NCI-H1436 (cell line): ENCODE measurements at places on chromosomes 5 and 9.

DNA sequence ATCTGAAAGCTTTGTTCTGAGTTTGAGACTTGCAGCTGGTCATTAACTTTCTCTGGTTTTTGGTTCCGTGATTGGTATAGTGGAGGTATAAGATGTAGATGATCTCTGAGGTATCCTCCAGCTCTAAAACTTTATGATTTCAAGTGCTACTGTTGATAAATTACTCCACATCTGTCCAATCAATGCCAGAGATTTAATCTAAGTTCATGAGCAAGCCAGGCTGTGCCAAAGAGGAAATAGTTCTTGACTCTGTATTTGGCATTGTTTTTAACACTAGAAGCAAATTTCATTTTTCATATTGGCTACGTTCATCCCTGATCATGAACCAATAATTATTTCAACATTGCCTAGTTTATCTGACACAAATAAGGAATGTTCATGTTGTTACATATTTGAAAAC is 28.5 kb upstream of the CHD1 start:
- DNase-seq = no peak

DNA sequence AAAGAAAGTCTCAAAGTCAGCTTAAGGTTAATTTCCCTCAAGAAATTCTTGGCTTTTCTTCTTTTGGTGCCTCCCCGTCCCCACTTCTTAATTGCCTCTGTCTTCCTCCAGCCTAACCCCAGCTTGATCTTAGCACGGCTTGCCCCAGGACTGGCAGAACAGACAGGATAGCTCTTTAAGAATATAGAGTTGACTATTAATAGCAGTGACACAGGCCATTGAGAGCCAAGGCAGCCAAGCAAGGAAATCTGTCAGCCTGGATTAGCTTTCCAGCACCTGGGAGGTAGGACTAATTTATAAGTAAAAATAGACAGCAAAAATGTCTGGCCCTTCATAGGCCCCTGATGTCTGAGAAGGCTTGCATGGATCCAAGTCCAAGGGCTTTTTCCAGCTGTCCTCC is 384.6 kb upstream of the SLC30A5 start:
- no peak for DNase-seq

DNA sequence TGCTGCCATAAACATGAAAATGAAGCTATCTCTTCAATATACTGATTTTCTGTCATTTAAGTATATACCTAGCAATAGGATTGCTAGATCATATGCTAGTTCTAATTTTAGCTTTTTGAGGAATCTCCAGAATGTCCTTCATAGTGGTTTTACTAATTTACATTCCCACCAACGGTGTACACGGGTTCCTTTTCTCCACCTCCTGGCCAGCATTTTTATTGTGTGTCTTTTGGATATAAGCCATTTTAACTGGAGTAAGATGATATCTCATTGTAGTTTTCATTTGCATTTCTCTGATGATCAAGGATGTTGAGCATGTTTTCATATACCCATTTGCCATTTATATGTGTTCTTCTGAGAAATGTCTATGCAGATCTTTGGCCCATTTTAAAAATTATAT is 446.5 kb downstream of the GABRG2 start:
- DNase-seq = no peak

GRCh38 chr5:139660923-139661814 is 13.0 kb downstream of the CXXC5 start:
- DNase-seq = no peak

GRCh38 chr5:153572411-153573145 is 82.1 kb downstream of the GRIA1 start:
- no peak for DNase-seq

DNA sequence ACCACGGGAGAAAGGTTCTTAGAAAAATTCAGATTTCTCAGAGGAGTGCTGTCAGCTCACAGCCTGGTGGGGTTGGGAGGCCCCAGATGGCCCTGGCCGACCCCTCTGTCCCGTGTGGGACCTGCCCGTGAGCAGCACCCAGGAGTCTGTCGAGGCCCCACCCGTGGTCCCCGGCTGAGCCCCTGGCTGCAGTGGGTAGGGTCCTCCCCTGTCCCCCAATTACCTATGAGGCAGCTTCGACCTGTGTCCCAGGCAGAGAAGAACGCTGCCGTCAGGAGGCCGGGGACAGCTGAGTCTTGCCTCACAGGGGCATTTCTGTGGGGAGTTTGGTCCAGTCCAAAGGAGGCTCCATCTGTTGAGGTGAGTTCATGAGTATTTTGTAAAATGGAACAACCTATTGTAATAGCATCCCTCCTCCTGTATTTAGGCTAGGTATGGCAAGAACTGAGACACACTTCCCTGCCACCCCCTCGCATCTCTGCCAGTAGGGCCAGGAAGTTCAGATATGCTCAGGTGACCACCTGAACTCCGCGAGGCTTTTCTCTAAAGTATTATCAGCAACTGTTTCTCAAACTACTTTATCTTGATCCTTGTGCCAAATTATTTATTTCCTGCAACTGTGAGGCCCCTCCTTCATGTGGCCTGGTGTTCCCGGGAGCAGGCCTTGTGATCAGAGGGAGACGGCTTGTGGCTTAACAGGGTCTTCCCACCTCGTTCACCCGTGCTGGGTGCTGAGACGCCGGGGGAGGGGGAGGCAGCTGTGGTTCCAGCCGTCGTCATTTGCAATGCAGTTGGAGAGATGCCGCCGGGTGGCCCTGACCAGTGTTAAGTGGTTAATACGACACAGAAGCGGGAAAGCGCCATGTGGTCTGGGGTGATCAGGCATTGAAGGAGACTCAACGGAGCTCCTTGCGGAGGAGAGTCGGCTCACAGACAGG is 1.7 kb downstream of the AHRR start:
- no peak for DNase-seq

DNA sequence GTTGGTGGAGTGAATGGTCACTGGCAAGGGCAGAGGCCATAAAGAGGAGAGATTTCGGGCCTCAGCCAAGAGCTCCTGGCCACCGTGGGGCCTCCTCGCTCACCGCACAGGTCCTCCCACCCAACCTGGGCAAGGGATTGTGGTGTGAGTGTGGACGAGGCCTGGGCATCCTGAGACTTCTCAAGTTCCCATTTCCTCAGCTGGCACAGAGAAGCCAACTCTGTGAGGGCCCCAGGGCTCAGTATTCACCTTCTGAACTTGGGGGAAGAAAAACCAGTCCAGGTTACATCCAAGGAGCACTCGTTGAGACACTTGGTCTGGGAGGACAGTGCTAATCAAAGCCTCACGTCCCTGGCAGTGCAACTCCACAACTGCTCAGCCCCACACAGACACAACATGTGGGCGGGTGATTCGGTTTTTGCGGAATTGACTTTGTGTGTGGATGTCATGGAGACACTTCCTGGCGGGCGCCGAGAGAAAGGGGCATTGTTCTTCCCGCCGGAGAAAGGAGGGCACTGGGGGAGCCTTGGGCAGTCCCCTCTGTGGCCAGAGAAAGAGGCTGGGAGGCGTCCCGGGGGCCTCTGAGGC is 28.5 kb upstream of the NKD2 start:
- DNase-seq = no peak

DNA sequence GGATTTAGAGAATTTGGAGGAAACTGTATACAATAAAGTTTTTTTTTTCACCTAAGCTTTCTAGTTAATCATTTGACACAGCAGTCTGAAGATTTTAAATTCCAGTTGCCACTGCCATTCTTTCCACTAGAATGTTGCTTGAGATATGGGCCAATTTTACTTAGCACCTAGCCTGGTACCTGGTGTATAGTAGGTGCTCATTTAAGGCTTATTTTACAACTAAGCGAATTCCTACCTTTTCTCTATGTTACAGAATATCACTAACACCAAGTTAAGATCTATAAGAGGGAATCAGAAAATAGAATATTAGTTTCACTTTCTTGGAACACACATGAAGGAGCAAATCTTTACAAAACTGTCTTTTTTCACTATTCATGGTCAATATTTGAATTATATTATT is 3.2 kb upstream of the DDX4 start:
- DNase-seq = no peak

GRCh38 chr5:21071986-21072385 is 1084.0 kb upstream of the CDH18 start:
- DNase-seq = no peak

DNA sequence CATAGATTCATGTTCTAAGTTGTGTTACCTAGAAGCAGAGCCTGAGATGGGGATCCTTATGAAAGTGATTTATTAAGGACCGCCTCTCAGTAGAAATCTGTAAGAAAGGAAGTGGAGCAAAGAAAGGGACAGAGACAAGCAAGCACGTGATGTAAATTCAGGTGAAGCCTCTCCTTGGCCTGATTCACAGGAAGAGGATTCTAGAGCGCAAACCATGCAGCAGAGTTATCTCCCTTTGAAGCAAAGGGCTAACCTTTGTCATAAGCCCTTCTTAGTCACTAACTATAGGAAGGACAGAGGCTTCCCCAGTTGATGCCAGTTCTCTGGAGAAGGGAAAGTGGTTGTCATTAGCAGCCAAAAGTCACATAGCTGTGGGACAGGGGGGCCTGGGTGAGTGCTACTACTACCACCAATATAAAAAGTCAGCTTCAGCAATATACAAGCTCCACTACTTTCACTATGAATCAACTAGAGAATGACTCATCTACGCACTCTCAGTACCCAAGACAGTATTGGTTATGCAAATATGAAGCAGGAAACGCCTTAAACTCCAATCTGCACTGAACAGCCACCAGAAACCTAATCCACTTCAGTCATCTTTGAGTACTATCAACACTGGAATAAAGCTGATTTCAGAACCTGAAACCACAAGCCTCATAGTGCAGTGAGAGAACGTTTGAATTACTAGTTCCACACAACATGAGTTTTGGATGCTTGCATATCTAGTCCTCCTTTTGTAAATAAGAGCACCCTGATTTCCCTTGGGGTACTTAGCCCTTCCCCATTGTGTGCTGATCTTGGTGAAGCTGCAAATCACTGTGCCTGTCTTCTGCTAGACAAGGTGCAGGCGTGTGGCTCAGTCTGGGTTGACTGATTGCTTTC is 162.7 kb downstream of the ZNF608 start:
- no peak for DNase-seq

- no peak for DNase-seq
Measured at GRCh38 chr5:60893521-60893920, 49.5 kb upstream of the ELOVL7 start.

GRCh38 chr9:5578698-5579085 is 50.2 kb upstream of the RIC1 start:
- DNase-seq = no peak

DNA sequence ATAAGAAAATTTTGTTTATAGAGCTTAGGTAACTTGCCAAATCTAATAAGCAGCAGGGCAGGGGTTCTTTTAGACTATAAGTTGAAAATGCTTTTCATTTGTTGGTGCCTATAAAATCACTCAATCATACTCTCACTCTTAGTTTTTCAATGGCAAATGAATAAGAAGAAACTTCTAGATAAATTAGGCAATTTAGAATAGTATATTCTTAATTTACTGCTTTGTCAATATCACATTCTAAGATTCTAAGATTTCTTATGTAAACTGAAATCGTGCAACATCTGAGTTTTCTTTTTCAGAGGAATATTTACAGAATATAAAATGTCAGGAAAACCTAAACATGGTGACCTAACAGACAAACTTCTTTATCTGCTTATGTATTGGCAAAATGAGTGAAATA is 849.0 kb downstream of the DTWD2 start:
- DNase-seq = no peak

- no peak for DNase-seq
Measured at GRCh38 chr5:141245250-141245717, at the start of gene PCDHB15. Gene PCDHB15, plus strand, starts transcription at chr5:141245395. Its CDS starts 184 bp downstream, at chr5:141245579.

GRCh38 chr9:136840140-136840876 is 2.0 kb upstream of the AJM1 start:
- no peak for DNase-seq

GRCh38 chr9:98142925-98143481 is 24.0 kb upstream of the TRIM14 start:
- DNase-seq = no peak

- no peak for DNase-seq
Measured at GRCh38 chr5:100790170-100790665, 112.9 kb downstream of the ST8SIA4 start.

GRCh38 chr9:121194730-121195129 is 6.9 kb downstream of the RAB14 start:
- no peak for DNase-seq

DNA sequence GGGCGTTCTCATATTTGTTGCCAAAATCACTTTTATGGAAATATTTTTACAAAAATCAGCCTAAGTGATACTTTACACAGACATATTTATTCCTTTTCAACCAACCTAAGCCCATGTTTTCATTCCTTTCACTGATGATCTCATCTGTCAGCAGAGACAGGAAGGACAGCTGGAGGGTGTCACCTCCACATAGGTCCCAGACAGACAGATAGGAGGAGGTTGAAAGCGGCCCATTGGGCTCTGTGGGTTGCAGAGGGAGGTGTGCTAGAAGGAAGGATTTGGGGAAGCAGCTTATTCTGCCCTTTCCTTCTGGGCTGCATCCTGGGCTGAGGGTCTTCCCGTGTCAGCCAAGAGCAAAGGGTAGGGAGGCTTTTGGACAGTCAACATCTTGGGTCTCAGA is 26.0 kb upstream of the SEMA4D start:
- no peak for DNase-seq

DNA sequence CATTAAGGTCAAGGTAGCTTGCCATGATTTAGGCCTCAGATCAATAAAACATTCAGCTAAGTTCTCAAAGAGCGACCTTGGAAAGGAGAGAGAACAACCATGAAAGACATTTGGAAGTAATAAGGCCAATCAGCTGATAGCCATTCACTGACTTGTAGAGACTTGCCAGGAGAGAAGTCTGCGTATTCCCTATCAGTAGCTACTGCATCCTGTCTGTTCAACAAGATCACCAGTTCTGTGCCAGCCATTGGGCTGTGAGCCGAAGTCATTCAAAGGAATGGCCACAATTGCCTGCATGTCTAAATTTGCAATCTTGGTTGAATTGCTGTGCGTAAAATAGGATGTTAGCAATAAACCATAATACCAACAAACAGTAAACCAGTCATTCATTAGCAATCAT is 219.8 kb downstream of the FBXL7 start:
- no peak for DNase-seq

GRCh38 chr5:134131578-134132350 is 17.3 kb downstream of the TCF7 start:
- DNase-seq = no peak

DNA sequence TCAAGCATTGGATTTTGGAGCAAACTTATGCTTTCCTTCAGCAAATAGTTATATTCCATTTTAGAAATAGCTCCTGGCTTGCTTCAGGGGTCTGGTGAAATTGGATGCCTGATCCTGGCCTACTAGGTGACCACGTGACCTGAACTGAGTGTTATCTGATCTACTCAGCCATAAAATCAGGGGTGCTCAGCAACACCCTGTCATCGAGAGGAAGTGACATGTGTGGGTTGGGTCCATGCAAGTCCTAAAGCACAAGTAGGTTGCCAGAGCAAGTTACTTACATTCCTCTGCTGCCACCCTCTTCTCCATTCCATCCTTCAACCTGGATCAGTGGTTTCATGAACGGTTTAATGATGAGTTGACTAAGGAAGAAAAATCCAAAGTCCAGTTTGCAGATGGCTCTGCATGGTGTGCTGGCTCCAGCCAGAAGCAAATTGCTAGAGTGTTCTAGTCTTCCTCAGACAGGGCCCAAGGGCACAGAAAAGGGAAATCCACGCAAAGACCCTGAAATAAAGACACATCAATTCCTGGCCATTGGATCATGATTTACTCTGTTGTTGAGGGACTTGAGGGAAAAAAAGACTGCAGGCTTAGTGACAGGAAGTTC is 2.8 kb upstream of the FAM193B start:
- no peak for DNase-seq
